ENCODE measurements at places on chromosomes 2 and 18.

DNA sequence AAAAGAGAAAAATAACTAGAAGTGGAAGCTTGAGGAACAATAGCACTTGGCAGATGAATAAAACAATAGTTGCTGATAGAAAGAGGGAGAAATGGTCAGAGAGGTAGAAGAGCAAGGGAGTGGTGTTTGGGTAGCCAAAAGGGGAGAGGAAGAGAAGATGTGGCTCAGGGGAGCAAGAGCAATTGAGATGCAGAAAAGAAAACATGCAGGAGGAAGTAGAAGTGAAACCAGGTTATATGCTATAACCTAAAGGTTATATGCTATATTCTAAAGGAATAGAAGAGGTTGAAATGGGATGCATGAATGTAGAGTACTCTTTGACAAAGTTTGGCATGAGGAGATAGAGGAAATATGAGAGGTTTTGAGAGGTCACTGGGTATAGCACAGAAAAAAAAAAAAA, 759.5 kb downstream of the SATB2 start:
- DNase-seq, result no peak

- DNase-seq, result no peak
These were observed 131.5 kb upstream of the SMAD2 start for GRCh38 chr18:48061781-48062570.

GRCh38 chr2:235835810-235836209, 332.4 kb downstream of the GBX2 start:
- DNase-seq, result no peak

DNA sequence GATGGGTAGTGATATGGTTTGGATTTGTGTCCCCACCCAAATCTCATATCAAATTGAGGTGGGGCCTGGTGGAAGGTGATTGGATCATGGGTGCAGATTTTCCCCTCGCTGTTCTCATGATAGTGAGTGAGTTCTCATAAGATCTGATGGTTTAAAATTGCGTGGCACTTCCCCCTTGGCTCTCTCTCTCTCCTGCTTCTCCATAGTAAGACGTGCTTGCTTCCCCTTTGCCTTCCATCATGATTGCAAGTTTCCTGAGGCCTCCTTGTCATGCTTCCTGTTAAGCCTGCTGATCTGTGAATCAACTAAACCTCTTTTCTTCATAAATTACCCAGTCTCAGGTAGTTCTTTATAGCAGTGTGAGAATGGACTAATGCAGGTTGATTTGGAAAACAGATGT, 223.2 kb upstream of the APCDD1 start:
- no peak for DNase-seq

DNA sequence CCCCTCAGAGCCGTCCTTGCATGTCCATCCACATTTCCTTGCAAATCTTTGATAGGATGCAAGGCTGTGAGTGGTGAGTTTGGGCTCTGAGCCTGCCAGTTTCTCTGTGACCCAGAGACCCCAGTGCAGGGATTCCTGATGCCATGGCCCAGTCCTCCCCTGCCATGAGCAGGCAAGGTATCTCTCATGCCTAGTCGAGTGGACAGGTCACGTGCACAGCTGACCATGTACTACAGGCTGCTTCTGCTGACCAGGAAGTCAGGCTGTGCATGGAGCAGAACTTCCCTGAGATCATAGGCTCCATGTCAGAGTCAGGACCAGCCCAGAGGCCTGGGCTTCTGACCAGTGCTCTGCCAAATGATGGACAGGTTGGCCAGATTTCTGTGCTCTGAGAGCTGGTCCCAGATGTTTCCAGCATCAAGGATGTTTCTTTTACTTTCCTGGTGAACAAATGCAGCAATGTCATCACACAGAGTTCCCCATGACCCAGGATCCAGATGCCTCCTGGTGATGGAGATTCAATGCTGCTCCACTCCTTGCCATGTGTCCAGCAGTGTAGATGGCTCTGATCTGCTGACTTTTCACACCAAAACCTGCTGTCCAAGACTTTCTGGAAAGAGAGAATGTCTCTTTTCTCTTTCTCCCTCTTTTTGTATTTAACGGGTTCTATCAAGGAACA, 321.6 kb upstream of the HS6ST1 start:
- DNase-seq, result peak; percentile 1

DNA sequence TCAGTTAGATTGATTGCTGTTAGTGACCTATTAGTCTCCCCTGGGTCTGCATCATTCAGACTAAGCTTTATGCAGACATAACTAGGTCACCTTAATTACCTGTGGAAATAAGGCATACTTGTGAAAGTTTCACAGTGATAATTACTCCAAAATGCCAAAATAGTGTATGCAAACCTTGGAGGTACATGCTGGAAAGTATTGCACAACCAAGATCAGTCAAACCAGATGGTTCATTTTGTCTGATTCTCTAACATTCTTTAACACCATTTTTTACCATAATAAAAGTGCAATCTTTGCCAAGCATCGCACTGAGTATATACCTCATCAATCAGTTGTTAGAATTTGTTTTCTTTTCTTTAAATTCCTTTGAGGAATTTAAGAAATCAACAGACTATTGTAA, 186.3 kb upstream of the TMEFF2 start:
- DNase-seq, result no peak

- peak; percentile 54 for DNase-seq
These were observed 28.5 kb downstream of the HRH4 start for GRCh38 chr18:24488824-24489493.

DNA sequence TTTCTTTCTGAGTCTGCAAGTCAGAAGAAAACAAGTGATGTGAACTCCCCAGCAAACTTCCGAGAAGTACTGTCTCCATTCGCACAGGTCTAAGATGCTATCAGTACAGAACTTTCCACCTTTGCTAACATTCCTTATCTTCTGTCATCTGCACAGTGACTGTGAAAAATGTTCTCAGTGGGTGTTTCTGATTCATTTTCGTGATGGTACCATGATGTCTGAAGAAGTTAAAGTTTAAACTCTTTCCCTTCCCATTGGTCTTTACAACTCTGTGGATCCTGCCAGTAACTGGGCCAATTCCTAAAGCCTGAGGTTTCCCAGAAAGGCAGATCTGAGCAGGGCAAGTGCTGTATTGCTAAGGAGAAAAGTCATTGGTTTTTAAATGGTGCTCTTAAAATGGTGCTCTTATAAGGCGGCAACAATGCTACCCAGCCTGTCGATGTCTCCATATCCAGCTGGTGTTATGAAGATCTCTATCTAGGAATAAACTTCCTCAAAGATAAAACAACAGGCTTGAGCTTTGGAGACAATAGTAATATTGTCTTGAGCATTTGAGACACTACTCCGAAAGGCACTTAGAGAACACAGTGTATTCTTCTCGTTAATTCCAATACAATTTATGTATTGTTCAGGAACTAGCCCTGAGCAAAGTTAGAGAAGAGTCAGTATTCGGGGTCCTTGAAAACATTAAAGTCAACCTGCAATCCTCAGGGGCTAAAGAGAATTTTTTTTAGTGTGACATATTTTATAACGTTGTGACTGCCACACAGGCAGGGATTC, 232.3 kb downstream of the OSR1 start:
- DNase-seq, result no peak

GRCh38 chr2:143209570-143210445, 80.6 kb downstream of the ARHGAP15 start:
- DNase-seq, result no peak
